Kasumi-1 (cell line): ENCODE measurements at places on chromosomes 1 and 21.

GRCh38 chr21:34200288-34200905 lies 127.0 kb downstream of the MRPS6 start:
- DNase-seq = peak; percentile 72

- peak; percentile 84 for DNase-seq
These were observed 28.4 kb downstream of the TRIM33 start for GRCh38 chr1:114482585-114482984.

DNA sequence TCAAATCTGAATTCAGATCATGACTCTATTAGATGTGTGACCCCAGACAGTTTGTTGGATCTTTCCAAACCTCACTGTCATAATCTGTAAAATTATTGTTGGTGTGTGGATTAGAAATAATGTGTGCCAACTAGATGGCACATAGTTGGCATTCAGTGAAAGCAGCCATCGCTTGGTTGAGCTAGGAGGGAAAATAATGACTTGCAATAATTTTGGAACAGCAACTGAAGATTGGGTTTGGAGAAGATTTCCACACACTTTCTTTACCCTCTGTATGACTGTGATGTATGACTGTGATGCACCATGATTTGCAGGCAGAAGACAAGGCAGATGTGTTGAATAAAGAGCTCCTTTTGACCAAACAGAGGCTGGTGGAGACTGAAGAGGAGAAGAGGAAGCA lies 24.0 kb upstream of the CACYBP start:
- no peak for DNase-seq

- DNase-seq = no peak
These were observed 28.0 kb downstream of the ARHGAP29 start for GRCh38 chr1:94209425-94209824.

GRCh38 chr1:9763914-9764313 lies 59.9 kb downstream of the CLSTN1 start:
- DNase-seq = no peak

- DNase-seq = no peak
These were observed 194.6 kb downstream of the PBX1 start for GRCh38 chr1:164753521-164754077.

- no peak for DNase-seq
These were observed 822 bp upstream of the ELOVL1 start for GRCh38 chr1:43368646-43369020.

GRCh38 chr1:1123581-1124507 lies 8.0 kb upstream of the C1orf159 start:
- DNase-seq = no peak

- no peak for DNase-seq
These were observed 50.9 kb downstream of the VANGL2 start for GRCh38 chr1:160451119-160451858.

- peak; percentile 87 for DNase-seq
These were observed 19.7 kb upstream of the DYNLT5 start for GRCh38 chr1:66732407-66733166.

- no peak for DNase-seq
These were observed 38.6 kb downstream of the ATP1B1 start for GRCh38 chr1:169144941-169145626.

DNA sequence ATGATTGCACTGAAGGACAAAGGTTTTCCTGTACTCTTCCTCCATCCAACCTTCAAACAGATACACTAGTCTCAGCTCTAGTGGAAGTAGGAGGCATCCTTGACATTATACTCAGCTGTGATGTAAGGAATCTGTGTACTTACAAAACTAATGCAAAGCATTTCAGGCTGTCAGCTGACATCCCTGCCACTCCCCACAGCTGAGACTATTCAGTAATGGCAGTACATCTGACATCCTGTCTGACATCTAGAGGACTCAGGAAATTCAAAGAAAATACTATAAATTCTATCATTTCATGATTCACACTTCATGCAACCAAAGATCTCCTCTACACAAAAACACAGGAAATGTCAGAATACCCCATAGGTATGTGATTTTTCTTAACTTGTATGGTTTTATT lies 325.8 kb downstream of the SMYD3 start:
- no peak for DNase-seq

DNA sequence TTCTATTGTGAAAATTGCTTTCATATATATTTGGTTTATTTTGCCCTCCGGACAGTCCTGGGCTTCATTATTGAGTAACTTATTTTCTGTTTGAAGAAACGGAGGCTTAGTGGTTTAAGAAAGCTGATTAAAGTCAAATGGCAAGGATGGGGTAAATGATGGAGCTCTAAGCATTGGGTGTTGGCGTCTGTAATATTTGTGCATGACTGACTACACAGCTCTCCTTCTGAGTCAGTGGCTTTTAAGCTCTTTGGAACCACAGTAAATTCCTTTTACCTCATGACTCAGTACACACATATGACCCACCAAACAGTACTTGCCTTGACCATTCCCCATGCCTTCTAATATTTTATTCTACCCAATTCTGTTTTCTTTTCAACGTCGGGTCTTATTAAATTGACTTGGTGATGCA lies 21.0 kb downstream of the B3GALT5 start:
- no peak for DNase-seq

GRCh38 chr1:223219318-223219635 lies 76.2 kb upstream of the TLR5 start:
- no peak for DNase-seq

DNA sequence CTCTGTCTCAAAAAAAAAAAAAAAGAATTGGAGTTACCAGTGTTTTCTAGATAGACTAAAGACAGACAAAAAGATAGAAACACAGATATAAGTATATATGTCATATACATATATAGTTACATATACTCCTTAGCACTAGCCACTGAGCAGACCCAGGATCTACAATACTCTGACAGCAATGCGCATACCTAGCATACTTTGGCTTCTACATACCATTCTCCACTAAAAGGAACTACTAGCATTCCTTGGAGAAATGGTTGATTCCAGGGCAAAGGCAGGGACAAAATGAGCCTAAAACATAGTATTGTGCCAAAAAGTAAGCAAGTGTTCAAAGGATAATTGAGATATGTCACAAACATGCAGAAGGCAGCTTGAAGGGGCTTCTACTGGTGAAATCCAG lies 22.7 kb downstream of the SYNJ1 start:
- DNase-seq = no peak

- DNase-seq = no peak
These were observed 27.4 kb downstream of the AGL start for GRCh38 chr1:99877568-99877967.

DNA sequence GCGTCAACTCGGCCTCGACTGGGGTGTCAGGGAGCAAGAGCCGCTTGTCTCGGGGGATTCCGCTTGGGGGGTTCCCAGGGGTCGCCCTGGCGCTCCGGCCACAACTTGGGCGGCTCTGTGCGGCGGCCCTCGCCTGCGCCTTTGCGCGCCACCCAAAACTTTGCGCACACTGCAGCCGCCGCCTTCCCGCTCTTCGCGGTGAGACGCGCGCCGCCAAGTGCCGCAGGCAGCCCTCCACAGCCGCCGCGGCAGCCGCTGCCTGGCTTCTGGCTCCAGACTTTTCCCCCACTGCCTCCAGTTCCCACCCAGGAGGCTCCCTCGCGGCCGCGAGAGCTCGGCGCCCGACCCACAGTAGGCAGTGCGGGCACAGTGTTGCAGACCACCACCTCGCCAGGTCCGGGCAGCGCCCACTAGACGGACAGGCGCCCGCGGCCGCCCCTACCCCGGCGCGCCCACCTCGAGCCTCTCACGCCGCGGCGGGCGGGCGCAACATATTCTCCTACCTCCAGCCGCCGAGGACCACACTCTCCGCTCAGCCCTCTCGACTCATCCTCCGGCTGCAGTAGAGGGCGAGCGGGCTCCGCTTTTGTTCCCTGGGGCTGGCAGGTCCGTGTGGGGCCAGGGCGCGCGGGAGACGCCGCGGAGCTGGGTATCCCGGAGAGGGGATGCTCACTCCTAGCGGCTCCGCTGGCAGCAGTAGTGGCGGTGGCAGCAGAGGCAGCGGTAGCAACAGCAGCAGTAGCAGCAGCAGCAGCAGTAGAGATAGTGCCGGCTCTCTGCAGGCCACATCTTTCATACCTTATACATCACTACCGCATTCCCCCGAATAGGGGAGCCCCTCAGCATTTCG lies 296.6 kb downstream of the OMA1 start:
- no peak for DNase-seq

DNA sequence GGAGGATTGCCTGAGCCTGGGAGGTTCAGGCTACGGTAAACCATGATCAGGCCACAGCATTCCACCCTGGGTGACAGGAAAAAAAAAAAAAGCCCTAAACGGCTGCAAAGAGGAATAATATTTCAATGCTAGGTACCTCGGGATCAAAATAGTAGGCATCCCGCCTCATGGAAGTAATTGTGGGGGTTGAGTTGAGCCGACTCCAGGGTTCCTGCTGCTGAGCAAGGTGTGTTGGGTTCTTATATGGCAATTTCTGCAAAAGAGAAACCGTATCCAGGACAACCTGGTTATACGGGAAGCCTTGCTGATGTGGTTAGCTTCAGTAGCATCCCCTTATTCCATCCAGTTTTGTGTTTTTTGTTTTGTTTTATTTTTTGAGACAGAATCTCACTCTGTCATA lies 6.1 kb upstream of the ELAPOR1 start:
- DNase-seq = no peak

- no peak for DNase-seq
These were observed 27.7 kb downstream of the NEK2 start for GRCh38 chr1:211647711-211648121.

- DNase-seq = no peak
These were observed 65.4 kb upstream of the ARTN start for GRCh38 chr1:43867976-43868740.

DNA sequence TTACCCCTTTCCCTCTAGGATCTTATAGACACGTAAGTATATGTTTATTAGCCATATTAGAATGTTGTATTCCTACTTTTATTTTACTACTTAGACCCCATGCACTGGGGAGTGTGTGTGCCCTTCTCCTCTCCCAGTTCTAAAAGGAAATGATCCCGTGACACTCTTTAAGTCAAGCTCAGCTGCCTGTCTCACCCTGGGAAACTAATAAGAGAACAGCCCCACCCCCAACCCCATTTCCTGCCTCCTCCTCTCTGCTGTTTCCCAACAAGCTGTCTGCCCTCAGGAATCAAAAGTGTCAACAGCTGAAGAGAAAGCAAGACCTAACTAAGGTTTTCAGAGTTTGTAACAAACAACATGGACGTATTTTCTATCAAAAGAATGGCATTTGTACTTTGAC lies 92.6 kb upstream of the VAV3 start:
- peak; percentile 73 for DNase-seq

DNA sequence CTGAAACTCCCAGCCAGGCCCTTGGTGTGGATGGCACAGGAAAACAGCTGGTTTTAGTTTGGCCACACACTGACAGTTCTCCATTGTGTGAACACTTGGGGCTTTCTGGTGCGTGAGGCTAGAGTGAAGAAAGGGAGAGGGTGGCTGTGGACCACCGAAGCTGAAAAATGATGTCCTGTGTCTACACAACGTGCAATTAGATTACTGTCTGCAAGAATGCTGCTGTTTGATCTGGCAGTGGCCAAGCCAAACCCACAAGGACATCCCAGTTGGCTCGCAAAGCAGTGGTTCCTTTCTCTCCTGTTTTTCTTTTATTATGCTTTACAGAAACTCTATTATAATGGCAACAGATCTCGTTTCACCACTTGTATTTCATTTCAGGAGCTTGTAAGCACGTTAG lies 58.9 kb downstream of the ERG start:
- DNase-seq = no peak

DNA sequence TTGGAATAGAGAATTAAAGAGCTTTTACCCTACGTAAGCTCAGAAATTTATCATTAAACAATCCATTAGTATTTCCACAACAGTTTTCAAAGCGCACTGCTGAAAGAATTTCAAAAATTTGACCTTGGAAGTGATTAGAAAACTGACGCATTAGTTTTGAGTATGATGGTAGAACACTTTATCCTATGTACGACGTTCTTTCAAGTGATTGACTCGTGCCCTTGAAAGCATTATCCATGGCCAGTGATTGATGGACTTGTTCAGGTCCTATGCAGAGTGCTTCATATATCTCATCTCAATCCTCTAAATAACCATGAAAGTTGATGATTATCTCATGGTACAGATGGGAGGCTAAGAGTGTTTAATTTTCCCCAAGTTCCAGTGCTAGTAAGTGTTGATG lies 697.2 kb downstream of the USP25 start:
- no peak for DNase-seq

DNA sequence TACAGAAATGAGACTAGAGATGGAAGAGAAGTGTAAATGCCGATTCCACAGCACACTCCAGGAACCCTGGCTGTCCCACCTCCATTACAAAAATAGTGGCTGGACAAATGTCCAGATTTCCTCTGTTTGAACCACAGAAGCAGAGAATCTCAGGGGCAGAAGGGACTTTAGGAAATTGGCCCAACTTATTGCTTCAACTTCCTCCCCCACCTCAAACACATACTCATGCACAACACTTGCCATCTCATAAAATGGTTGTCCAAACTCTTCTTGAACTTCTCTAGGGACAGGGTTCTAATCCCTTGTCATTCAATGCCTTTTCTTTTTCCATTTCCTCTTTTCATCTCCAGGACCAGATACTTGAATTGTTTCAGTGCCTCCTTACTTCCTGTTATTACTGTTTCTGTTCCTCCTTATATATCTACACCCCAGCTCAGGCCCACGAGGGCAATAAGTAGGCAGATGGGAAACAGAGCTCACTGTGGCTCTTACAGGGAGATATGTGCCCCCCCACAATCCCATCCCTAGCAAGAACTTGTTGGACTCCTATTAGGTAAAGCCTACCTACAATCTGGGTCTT lies 8.5 kb upstream of the B4GALT3 start:
- DNase-seq = peak; percentile 82

DNA sequence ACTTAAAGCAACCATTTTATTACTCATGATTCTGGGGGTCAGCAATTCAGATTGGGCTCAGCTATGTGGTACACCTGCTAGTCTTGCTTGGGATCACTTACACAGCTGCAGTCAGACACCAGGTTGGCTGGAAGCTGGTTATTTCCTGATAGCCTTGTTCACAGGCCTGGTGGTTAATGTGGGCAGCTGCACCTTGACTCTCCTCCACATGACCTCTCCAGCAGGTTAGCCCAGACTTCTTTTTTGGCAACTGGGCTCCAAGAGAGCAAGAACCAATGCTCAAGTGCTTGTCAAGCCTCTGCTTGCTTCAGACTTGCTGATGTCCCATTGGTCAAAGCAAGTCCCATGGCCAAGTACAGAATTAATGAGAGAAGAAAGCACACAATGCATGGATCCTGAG lies 11.8 kb upstream of the POGK start:
- DNase-seq = no peak

- DNase-seq = no peak
These were observed 31.0 kb downstream of the TMCC2 start for GRCh38 chr1:205258719-205259118.

DNA sequence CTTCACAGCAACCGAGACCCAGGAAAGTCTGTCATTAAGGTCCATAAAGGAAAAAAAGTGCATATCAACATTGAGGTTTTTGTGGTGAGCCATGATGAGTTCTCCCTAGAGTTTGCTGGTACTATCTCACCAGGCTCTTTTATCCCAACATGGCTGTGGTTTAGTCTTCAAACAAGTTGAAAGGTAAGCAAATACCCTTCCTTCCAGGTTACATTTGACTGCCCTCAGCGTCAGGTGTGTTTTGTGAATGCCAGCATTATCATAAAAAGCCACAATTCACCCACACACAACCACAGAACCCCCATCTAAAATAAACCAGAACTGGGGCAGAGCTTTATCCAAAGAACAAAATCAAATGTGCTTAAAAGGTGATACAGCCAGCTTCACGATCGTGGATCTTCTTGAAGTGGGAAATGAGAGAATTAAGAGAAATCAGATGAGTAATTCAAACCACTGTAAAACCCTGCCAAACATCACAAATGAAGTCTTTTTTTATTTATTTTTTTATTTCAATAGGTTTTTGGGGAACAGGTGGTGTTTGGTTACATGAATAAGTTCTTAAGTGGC lies 64.7 kb downstream of the SETD4 start:
- no peak for DNase-seq
